Globus pallidus (tissue), 1 donor: ENCODE measurements at places on chromosomes 3 and 15.

- DNase-seq: no peak
Measured at GRCh38 chr3:173044998-173045397, 96.0 kb downstream of the SPATA16 start.

- no peak for DNase-seq
Measured at GRCh38 chr15:26767169-26767670, 5.6 kb downstream of the GABRB3 start.

GRCh38 chr3:194756460-194756779 lies 70.7 kb downstream of the FAM43A start:
- DNase-seq: no peak

DNA sequence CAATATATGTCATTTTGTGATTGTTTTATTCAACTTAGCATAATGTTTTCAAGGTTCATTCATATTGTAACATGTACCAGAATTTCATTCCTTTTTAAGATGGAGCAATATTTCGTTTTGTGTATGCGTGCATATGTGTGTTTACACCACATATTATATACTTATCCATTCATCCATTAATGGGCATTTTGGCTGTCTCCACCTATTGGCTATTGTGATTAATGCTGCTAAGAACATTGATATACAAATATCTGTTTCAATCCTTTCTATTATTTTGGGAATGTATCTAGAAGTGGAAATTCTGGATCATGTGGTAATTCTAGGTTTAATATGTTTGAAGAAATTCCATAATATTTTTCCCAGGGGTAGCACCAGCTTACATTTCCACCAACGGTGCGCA lies 403.9 kb upstream of the LMCD1 start:
- no peak for DNase-seq

GRCh38 chr15:78508272-78508671 lies 895 bp downstream of the HYKK start:
- DNase-seq: no peak

GRCh38 chr3:30453360-30454039 lies 152.9 kb upstream of the TGFBR2 start:
- DNase-seq: no peak

- no peak for DNase-seq
Measured at GRCh38 chr3:108677811-108678210, 79.4 kb downstream of the RETNLB start.
